ENCODE measurements at places on chromosomes 13 and 19. TPM values are rescaled to one million over a fixed set of nuclear protein-coding genes. Genes with fewer than 3 reads are reported as not detected.

Gene FXYD3
- total RNA-seq: not detected

GRCh38 chr19:35213663-35214632, 14.6 kb downstream of the FAM187B start:
- peak overlapping the region; percentile 63 for H3K27ac ChIP-seq
- H3K27me3 ChIP-seq: peaks cover 2% of the 10 kb centered on the region
- DNase-seq: no peak
- H3K4me3 ChIP-seq: no peak overlapping the region
- H3K36me3 ChIP-seq: no peaks in the 10 kb centered on the region
- peaks cover 11% of the 10 kb centered on the region for H3K4me1 ChIP-seq

- no peak overlapping the region for H3K27ac ChIP-seq
- peaks cover 2% of the 10 kb centered on the region for H3K36me3 ChIP-seq
- H3K27me3 ChIP-seq: peaks cover 2% of the 10 kb centered on the region
- DNase-seq: no peak
Observed at GRCh38 chr19:28999724-29000433, 213.1 kb downstream of the UQCRFS1 start.

DNA sequence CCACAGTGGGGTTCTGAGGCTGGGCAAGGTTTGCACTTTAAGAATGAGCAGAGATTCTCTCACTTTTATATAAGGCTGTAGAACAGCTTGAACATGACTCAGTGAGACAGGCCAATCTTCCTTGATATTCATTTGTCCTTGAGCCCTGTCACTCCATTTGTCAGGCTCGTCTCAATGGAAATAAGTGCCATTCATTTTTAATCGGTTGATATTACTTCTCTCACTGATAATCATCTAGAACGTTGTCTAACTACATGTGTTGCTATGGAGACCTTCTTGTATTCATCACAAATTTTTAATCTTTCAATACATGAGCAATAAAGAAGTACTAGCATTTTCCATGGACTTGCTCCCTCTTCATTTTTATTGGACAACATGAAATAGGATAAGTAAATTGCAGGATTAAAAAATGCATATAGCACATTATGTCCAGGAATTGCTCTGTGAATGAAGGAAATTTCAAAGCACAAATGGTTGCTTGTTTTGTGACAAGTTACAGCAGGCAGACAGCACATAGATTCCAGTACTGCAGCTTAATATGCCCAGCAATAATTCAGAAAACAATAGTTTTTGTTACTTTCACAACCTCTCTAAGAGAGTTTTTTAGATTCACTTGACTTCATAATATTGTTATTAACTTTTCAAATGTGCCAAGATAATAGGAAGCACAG, 1178.4 kb upstream of the ATXN8OS start:
- no peaks in the 10 kb centered on the region for H3K36me3 ChIP-seq
- H3K27me3 ChIP-seq: no peaks in the 10 kb centered on the region
- DNase-seq: no peak
- H3K27ac ChIP-seq: no peak overlapping the region
- no peaks in the 10 kb centered on the region for H3K4me1 ChIP-seq

DNA sequence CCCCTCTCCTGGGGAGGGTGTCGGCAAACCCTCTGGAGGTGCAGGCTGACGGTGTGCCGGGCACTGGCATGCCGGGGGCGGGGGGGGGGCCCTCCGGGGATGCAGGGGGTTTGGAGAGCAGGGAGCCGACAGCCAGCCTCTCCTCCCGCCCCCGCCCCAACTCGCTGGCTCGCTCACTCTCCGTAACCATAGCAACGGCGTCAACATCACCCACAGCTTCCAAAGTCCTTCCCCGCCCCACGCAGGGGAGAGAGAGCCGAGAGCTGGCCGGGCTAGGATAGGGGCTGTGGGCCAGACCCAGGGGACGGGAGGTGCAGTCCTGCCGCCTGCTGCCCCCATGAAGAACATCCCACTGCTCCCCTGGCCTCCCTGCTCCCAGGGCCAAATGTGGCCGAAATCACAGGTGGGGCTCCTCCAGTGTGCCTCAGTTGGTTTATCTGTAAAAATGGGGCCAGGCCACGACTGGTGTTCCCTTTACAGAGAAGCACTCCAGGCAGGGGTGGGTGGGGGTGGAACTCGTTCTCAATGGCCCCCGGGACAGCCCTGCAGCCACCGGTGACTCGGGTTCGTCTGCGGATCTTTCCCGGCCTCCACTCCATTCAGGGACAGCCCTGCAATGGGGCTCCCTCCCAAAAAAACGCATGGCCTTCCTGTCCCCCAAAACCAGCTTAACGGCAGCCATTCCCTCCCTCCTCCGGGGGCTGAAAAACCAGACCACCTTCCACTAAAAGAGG, 3.2 kb downstream of the KLF16 start:
- peaks cover 55% of the 10 kb centered on the region for H3K4me1 ChIP-seq
- DNase-seq: no peak
- no peaks in the 10 kb centered on the region for H3K36me3 ChIP-seq
- H3K27ac ChIP-seq: peak overlapping the region; percentile 41

DNA sequence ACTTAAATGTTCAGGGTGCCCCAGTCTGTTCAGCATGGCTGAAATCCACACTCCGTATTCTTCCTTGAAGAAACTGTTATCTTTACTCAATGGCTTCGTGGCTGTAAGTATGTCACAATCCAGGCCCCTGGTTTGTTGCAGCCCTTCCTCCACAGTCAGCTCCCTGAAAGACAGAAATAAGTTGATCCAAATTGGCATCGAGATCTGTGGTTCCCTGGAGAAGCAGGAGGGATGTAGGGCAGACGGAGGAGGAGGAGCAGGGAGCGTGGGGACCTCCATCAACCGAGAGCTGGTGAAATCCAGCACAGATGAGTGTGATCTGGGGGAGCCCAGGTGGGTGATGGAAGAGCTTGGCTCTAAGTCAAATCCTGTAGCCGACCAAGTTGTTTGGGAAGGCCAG, 304 bp downstream of the TSPAN16 start:
- DNase-seq: no peak
- no peaks in the 10 kb centered on the region for H3K36me3 ChIP-seq
- H3K27ac ChIP-seq: no peak overlapping the region
- no peak overlapping the region for H3K4me3 ChIP-seq
- peaks cover 5% of the 10 kb centered on the region for H3K27me3 ChIP-seq

- H3K4me1 ChIP-seq: no peaks in the 10 kb centered on the region
- H3K4me3 ChIP-seq: no peak overlapping the region
- no peaks in the 10 kb centered on the region for H3K36me3 ChIP-seq
Observed at GRCh38 chr19:7643031-7643415, 6.1 kb downstream of the STXBP2 start.

- H3K4me3 ChIP-seq: no peak overlapping the region
- H3K27ac ChIP-seq: no peak overlapping the region
- H3K27me3 ChIP-seq: no peaks in the 10 kb centered on the region
- peaks cover 19% of the 10 kb centered on the region for H3K4me1 ChIP-seq
Observed at GRCh38 chr19:771332-771785, 20.4 kb downstream of the MISP start.

Gene CCDC169
- total RNA-seq: 2.2 TPM

GRCh38 chr13:27960362-27961226, 8.5 kb downstream of the CDX2 start:
- H3K4me1 ChIP-seq: peaks cover 12% of the 10 kb centered on the region
- DNase-seq: no peak
- H3K27ac ChIP-seq: no peak overlapping the region
- peaks cover 80% of the 10 kb centered on the region for H3K27me3 ChIP-seq

Gene PCSK4
- total RNA-seq: 3.9 TPM

Gene PLK5
- not detected for total RNA-seq

Gene SYNE4
- 0.49 TPM for total RNA-seq

DNA sequence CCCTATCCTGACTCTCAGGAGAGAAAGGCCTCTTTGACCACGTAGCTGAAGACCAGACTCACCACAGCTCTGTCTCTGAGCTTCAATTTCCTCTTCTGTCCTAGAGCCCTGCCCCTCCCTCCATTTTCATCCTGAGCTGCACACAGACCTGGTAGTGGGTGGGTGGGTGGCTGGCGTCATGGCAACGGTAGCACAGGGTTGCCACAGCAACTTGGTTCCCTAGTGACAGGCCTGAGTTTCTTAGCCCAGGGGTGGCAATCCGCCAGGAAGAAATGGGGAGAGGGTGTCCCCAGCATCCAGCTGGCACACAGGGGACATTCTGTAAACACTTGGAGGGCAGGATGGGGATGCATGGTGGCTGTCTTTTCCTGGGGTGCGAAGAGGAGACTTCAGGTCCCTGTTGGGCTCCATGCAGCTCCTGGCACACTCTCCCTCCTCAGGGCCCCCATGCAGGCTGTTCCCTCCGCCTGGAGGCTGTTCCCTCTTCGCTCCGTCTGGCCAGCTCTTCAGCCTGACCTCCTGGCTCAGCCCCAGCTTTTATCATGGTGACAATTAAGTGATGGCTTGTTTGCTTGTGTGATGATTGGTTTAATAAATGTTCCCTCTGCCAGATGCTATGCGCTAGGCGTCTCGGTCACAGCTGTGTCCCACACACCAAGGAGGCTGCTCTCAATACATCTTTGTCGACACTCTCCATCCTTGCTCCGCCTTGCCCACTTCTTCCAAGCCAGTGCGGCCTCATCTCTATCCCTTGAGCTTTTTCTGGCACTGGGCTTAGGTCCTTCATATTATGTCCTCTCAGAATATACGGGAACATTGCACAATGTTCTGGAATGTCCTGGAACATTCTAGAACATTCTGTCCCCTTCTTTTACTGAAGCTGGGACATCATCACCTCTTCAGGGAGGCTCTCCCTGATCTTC, 7.4 kb upstream of the KLHL26 start:
- H3K27me3 ChIP-seq: no peaks in the 10 kb centered on the region
- H3K36me3 ChIP-seq: no peaks in the 10 kb centered on the region
- no peak overlapping the region for H3K27ac ChIP-seq
- H3K4me3 ChIP-seq: no peak overlapping the region

Gene SOHLH2
- total RNA-seq: not detected

GRCh38 chr13:50596776-50597203, 246.7 kb downstream of the DLEU7 start:
- DNase-seq: no peak
- peaks cover 19% of the 10 kb centered on the region for H3K4me1 ChIP-seq
- no peak overlapping the region for H3K4me3 ChIP-seq
- H3K36me3 ChIP-seq: no peaks in the 10 kb centered on the region
- H3K27ac ChIP-seq: no peak overlapping the region
- H3K27me3 ChIP-seq: no peaks in the 10 kb centered on the region

Gene C19orf85
- total RNA-seq: not detected

DNA sequence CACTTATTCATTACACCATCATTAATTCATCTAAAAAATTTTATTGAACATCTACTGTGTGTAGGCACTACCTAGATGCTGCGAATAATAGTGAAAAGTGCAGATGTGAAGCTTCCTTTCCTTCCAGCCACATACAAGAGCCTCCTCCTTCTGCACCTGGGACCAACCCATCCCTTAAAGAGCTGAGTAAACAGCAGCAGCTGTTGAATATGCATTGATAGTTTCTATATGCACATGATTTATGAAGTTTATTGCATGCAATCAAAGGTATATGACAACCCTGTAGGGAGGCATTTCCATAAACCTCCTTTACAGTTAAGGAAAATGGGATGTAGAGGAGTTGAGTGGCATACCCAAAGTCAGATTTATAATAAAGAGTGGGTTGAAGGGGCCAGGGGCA, 110.3 kb upstream of the IPO5 start:
- peaks cover 22% of the 10 kb centered on the region for H3K27me3 ChIP-seq
- no peak overlapping the region for H3K4me3 ChIP-seq
- no peak overlapping the region for H3K27ac ChIP-seq

- DNase-seq: no peak
- H3K27me3 ChIP-seq: peaks cover 27% of the 10 kb centered on the region
- H3K27ac ChIP-seq: peak overlapping the region; percentile 88
- no peaks in the 10 kb centered on the region for H3K36me3 ChIP-seq
- H3K4me3 ChIP-seq: peak overlapping the region; percentile 44
Observed at GRCh38 chr13:20174656-20175405, 14.0 kb upstream of the GJA3 start.

DNA sequence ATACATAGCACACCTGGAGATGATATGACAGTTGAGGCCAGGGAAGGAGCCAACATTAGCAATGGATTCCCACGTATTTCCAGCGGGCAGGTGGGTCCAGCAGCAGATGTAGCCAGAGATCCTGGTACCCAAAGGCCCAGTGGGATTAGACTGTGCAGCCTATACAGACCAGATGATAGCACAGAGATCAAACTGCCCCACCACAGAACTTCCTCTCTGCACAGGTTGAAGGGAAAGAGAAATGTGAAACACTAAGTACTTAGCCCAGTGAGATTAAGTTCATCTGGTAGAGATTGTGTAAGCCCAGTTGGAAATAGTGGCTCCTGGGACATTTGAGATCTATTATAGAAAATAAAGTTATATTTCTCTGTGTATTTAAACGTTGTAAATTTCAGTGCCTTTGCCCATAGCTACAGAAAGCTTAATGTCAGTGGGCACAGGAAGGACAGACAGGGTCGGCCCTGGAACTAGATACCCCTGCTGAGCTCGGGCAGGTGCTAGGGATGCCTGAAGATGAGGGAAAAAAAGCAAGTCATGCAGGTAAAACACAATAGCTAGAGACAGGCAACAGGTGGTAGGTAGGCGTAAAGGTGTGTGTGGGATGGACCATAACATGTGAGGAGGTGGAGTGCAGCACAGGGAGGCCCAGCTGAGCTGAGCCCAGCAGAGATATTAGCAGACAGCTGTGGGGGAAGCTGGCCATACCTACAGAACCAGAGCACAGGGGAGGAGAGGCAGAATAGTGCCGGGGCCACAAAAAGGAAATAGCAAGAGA, 27.3 kb upstream of the SPATA13 start:
- no peak overlapping the region for H3K4me3 ChIP-seq
- peaks cover 3% of the 10 kb centered on the region for H3K36me3 ChIP-seq
- H3K27ac ChIP-seq: no peak overlapping the region
- no peak for DNase-seq
- H3K27me3 ChIP-seq: peaks cover 4% of the 10 kb centered on the region

DNA sequence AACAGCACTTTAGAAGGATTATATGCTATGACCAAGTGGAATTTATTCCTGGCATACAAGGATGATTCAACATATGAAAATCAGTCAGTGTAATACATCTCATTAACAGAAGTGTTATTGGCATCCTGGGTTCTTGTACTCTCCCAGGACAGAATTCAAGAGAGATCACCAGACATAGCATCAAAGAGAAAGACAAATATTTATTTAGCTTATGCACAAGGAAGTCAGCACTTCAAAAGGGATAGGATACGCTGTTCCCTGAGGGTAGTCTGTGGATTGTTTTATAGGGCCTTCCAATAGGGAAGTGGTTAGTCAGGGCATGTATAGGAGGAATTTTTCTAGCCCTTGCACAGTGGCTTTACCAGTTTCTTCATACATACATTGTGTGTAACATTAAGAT, 1238.0 kb downstream of the PCDH17 start:
- H3K27ac ChIP-seq: no peak overlapping the region
- H3K4me3 ChIP-seq: no peak overlapping the region
- H3K36me3 ChIP-seq: no peaks in the 10 kb centered on the region

Gene C19orf44
- 3.1 TPM for total RNA-seq
